ENCODE measurements at places on chromosomes 2 and 18.

GRCh38 chr18:53909668-53910067 lies 314.8 kb downstream of the MBD2 start:
- no peak for DNase-seq

DNA sequence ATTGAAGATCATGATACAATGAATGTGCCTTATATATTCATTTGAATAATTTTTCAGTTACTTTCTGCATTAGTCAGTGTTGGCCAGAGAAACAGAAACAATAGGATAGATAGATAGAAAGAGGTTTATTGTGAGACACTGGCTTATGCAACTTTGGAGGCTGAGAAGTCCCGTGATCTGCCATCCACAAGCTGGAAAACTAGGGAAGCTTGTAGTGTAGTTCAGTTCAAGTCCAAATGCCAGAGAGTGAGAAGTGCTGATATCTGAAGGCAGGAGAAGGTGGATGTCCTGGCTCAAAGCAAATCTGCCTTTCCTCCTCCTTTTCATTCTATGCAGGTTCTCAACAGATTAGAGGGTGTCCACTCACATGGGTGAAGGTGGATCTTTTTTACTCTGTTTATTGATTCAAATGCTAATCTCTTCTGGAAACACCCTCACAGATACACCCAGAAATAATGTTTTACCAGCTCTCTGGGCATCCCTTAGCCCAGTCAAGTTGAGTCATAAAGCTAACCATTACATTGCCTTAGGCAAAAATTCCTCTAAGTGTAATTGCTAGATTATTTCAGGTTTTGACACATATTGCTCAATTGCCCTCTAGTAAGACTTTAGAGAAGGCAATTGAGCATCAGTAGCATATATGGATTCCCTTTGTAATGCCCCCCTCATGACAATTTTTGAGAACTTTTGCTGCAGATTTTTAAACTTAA lies 341.4 kb downstream of the LPIN1 start:
- no peak for DNase-seq

DNA sequence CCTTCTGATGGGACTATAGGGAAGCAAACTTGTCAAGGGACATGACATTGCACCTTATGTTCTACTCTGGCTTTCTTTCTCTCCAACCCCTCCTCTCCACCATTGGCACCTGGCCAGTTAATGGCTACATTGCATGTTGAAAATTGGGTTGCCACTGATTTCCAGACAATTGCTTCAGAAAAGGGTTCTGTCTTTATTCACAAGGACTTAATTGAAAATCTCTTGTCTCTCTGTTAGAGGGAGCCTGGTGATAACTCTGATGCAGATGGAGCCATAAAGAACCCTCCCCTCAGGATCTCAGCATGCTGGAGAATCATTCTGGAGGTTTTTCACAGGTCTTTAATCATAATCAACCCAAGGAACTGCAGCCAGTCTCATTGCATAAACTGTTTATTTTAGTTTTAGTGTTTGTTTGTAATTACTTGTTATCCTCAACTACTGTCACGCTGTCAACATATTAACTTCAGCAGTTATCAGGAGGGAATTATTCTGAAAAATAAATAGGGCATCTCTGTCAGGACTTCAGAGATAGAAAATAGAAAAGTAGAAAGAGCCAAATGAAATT lies 316.8 kb downstream of the RIT2 start:
- no peak for DNase-seq

DNA sequence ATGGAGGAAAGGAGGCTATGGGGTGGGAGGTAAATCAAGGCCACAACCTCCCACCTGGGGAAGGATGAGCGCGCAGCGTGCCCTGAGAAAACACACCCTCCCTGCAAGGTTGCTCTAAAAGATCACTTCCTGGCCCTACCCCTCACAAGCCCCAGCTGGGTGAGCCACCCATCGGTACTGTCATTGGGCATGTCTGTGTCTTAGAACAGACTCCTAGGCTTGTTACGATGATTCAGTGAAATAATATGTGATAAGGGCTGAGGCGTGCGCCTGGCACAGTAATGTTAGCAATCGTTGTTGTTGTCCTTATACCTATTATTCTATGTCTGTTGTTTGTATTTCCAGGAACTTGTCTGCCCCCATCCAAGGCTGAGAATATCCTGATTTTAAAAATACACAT lies 175.1 kb downstream of the ZFP36L2 start:
- no peak for DNase-seq

- no peak for DNase-seq
Measured at GRCh38 chr2:188964976-188965546, 9.1 kb upstream of the COL3A1 start.

GRCh38 chr2:62526531-62527381 lies 20.8 kb upstream of the TMEM17 start:
- no peak for DNase-seq

DNA sequence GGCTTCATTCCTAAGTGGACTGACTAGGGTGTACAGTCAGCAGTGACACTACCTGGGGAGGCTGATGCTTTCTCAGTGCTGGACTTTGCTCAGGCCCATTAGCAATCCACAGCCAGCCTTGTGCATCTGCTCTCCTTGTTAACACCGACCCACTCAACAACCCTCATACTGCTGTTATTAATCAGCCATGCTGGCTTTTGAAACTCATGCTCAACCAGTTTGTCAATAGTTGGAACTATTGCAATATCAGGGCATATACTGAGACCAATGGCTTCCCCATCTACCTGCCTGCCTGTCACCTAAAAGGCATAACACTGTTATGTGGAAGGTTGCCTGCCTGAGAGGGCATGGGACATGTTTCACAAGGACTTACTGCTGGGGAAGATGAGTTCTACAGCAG lies 39.4 kb downstream of the GAD1 start:
- DNase-seq: no peak

GRCh38 chr2:196201229-196202009 lies 30.0 kb upstream of the STK17B start:
- no peak for DNase-seq

DNA sequence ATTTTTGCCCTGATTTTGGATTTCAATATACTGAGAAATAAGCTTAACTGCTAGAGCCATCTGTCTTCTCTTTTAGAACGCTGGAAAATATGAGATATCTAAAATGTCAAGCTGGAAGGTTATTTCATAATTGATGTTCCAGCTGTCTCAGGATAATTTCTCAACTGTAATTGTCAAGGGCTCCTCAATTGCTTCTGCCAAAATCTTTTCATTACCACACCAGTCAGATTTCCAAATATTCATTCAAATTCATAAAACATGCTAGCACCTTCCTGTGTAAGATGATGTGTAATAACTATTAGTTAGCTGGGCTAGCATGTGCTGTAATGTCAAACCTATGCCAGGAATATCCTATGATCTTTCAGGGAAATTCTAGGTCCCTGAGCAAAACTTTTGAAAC lies 88.1 kb downstream of the TNFRSF11A start:
- no peak for DNase-seq

DNA sequence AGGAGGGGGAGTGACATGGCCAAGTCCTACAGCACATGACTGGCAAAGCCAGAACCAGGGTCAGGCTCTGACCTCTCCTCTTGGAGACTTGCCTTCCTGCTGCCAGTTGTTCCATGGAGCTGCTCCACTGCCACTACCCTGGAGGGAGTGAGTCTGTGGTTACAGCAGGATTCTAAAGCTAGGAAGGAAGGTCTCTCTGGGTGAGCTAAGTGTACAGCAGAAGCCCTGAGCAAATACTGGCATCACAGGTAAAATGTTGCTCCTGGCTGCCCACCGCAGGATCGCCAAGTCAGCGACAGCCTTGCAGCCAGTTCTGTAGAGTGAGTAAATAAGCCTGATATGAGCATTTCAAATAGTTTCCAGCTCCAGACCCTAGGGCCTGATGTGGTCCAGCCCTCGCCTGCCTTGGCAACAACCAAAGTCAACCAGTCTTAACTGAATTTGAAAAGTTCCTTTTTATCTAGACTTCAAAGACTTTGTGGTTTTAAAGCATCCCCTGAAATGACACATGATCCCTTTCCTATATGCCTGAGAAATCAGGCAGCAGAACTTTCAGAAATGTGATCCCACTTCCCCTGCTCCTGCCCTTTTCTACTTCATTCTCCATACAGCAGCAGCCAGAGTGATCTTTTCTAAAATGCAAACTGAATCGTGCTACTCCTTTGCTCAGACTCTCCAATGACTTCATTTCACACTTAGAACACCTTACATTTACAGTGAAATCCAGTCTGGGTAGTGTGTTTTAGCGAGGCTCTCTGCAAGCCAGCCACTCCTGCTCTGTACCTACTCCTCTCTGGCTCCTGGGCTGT lies 114.3 kb downstream of the MGAT5 start:
- no peak for DNase-seq

- DNase-seq: no peak
Measured at GRCh38 chr18:48754993-48755473, 195.7 kb downstream of the SMAD7 start.

- DNase-seq: no peak
Measured at GRCh38 chr2:20507166-20507692, 60.4 kb downstream of the RHOB start.

GRCh38 chr18:14179306-14179705 lies 47.1 kb upstream of the ZNF519 start:
- DNase-seq: no peak

- no peak for DNase-seq
Measured at GRCh38 chr2:25517701-25518100, 155.7 kb downstream of the DTNB start.

GRCh38 chr2:70340761-70341476 lies 39.1 kb upstream of the FAM136A start:
- peak; percentile 2 for DNase-seq

Measured in stimulated activated CD4-positive, alpha-beta T cell treated with anti-CD3 and anti-CD28 coated beads, Interleukin-1b, Interleukin-23, amount 100 ng/mL, for 24 hours (primary cell).